ENCODE measurements at places on chromosomes 3 and 15.

- no peak for DNase-seq
Measured at GRCh38 chr3:122843604-122844003, 48.7 kb downstream of the SLC49A4 start.

DNA sequence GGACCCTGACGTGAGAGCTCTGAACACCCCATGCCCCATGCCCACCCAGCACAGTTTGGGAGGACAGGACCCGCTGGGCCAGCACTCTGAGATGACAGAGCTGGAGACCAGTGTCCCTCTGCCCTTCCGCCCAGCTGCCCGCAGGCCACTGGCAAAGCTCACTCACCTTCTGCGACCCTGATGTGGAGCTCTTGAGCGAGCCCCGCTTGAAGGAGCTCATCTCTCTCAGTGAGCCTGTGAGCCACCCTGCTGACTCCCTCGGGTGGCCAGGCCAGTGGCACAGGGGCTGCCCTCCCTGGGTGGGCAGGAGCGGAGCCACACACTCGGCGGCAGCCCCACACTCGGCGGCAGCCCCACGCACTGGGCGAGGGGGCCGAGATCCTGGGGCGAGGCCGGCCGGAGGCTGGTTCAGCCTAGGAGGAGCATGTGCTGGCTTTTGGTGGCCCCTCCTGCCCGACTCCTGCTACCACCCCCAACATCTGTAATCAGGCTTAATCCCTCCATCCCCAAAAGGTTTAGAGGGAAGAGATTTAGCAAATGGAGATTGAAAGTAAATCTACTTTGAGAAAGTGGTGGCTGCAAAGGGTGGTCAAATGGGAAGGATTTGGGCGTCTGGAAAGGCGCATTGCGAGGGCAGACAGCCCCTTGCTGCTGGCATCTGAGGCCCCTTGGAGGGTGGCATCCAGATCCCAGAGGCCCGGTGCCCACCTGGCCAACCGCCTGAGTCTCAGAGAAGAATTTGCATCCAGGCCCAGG is 59.4 kb upstream of the TRPM1 start:
- DNase-seq = no peak

- DNase-seq = no peak
Measured at GRCh38 chr3:66482018-66482404, 18.8 kb downstream of the LRIG1 start.

GRCh38 chr3:53023072-53023823 is 22.6 kb downstream of the SFMBT1 start:
- DNase-seq = no peak

DNA sequence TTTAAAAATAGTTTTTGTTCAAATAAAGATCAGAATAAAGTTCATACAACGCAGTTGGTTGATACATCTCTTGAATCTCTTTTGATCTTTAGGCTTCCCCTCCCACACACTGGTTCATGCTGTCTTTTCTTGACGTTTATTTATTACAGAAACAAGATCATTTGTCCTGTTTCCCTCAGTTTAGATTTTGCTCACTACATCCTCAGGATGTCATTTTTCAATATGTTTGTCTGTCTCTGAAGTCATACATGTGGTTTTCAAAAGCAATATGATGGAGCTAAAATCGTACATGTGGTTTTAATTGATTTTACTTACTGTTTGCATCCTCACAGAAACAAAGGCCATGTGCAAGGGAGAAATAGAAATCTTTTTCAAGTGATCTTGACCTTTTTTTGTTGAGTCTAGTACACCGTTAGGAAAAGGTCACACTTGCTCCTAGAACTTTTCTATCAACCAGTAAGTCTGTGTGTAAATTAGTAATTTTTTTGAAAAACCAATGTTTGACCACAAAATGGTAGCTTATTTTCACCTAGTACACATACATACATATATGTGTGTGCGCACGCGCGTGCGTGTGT is 63.7 kb upstream of the SENP5 start:
- no peak for DNase-seq

- no peak for DNase-seq
Measured at GRCh38 chr3:14237457-14237856, 58.8 kb downstream of the LSM3 start.

DNA sequence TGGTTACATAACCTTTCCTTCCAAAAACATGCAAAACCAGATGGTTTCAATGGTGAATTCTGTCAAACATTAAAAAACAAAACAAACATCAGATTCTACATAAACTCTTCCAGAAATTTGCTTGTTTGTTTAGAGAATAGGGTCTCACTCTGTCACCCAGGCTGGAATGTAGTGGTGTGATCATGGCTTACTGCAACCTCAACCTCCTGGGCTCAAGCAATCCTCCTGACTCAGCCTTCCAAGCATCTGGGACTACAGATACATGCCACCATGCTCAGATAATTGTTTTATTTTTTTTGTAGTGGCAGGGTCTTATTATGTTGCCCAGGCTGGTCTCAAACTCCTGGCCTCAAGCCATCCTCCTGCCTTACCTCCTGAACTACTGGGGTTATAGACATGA is 36.1 kb downstream of the FBXL2 start:
- no peak for DNase-seq

DNA sequence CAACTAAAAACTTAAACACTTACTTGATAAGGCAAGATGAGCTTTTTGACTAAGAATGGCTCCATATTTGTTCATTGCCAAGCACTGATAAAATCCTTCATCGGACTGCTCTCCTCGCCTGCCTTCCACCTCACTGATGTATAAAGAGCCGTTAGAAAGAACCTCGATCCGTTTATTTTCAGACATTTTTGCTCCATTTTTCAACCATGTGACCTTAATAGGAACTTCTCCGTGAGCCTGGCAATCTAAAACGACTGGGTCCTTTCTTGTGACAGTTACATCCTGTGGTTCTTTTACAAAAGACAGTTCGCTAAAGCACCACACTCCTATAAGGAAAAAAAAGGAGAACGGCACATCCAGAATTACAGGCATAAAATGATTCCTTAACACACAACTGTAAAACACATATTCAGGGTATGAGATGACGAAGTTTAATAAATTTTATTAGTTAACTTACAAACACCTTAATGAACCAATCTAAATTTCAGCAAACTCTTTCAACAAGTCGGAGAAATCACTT is 2.5 kb downstream of the PRTG start:
- DNase-seq = no peak

GRCh38 chr15:83174891-83175290 is 32.7 kb downstream of the HDGFL3 start:
- no peak for DNase-seq

DNA sequence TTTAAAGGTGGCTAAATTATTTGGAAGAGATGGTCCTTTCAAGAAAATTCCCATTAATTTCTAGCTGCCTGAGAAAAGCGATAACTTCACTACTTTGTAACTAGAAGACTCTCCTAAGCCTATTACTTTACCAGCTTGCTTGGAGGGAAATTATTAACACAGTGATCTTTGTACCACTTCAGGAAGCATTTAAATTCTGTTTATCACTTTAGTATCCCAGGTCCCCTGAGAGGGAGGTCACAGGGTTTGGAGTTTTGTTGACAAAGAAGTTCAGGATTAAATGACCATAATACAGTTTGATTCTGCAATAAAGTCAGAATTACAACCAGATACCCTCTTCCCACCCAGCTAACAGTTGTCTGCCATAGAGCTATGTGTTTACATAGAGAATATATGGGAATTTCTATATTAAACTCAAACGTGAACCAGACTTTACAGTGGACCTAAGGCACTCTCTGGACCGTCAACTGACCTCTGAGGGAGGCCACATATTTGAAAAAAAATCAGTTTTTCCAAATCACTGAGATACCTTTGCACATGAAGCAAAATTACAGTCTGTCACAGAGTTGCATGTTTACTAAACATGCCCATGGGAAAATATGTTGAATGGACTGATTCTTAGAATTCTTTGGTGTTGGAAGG is 3.0 kb downstream of the SLC27A2 start:
- DNase-seq = no peak

All from activated CD8-positive, alpha-beta memory T cell treated with anti-CD3 and anti-CD28 coated beads, Interleukin-2, amount 50 U/mL, for 48 hours (primary cell).